Motor neuron (in vitro differentiated cells): ENCODE measurements at places on chromosomes 6 and 20. TPM values are rescaled to one million over a fixed set of nuclear protein-coding genes. Genes with fewer than 3 reads are reported as not detected.

The POU3F2 gene
- 16.3 and 19.2 TPM in 2 replicates for total RNA-seq

The SLC17A5 gene
- total RNA-seq = 6.8 and 9.0 TPM in 2 replicates

The METTL24 gene
- total RNA-seq = 2.5 and 2.9 TPM in 2 replicates

The PLAGL1 gene
- 7.2 and 13.1 TPM in 2 replicates for total RNA-seq

The DEFB113 gene
- not detected in 2 replicates for total RNA-seq

- ATAC-seq = no peak
These were observed 214.4 kb downstream of the PTPRK start for GRCh38 chr6:128305976-128306375.

DNA sequence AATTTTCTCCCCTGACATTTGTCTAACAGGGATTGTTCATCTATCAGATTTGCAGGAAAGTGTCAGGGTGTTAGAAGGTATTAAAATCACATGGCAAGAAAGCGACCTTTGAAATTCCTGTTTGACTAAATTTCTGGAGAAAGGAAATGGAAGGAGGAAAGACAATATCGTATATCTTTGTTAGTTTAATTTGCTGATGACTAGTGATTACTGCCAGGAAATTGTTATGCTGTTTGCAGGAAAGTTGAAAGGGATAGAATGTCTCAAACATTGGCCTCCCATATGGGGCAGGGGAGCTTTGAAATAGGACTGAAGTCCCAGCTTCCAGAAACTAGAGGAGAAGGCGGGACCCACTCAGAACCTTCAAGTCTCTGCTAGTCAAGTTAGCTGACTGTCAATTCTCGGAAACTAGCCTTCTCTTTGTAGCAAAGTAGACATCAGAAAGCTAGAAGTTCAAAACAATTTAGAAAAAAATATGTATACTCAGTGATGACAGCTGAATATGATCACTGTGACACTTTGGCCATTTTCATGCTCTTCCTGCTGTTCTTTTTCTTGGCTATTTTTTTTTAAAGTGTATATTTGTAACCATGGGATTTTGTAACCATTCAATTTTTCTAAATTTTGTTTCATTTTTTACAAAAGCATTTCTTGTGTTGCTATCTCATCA lies 53.4 kb upstream of the RALGAPA2 start:
- no peak for ATAC-seq

GRCh38 chr20:50690650-50691572 lies at the start of gene RIPOR3:
TSS of gene RIPOR3 (minus strand) at chr20:50691542. CDS start at chr20:50691128, 414 bp downstream.
- ATAC-seq = peak; percentile 61

DNA sequence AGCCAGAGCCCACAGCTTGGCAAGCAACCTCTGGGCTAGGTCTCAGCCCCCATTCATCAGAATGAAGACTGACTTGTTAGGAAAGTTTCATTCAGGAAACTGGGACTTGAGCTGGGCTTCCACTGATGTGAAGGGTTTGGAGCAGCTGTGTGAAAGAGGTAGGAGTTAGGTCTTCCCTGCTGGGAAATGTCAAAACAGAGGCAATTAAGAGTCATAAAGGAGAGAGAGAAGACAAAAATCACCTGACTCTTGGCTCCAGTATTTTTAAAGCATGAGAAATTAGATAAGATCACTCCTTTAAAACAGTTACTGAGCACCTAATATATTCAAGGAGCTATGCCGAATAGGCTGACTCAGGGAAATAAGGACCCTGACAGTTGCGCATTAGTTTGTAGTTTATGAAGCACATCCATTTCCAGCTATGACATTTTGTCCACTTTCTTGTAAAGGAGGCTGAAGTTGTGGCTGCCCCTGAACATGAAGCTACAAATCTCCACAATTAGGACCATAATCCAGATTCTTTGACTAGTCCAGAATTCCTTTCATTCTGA lies 3.9 kb upstream of the TRIM40 start:
- ATAC-seq = no peak

GRCh38 chr6:33700391-33701050 lies 11.0 kb downstream of the UQCC2 start:
- peak; percentile 85 for ATAC-seq

GRCh38 chr20:42775866-42776265 lies 413.8 kb downstream of the PTPRT start:
- ATAC-seq = no peak

GRCh38 chr6:10763006-10763405 lies 15.4 kb downstream of the TMEM14B start:
- no peak for ATAC-seq

DNA sequence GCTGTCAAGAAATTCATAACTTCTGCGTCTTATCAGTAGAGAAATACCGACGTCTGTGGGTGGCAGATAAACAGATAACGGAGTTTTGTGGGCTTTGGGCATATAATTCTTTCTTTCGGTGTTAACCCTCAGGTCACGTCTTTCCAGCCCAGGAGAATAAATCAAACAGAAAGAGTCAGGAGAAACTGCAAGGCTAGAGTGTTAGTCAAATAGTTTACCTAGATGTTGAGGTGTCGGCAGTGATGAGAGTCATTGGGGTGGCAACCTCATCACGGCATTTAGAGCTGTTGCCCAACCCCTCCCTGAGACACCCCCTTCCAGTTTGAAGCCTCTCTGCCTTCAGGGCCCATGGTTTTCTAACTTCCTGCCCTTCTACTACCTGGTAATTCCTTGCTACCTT lies 49.5 kb downstream of the ADTRP start:
- no peak for ATAC-seq

- ATAC-seq = peak; percentile 88
These were observed 483 bp downstream of the NCOA6 start for GRCh38 chr20:34824806-34825529.

- peak; percentile 33 for ATAC-seq
These were observed 4.5 kb upstream of the EBF4 start for GRCh38 chr20:2688041-2688591.
